ENCODE measurements at places on chromosomes 2 and 18. TPM values are rescaled to one million over a fixed set of nuclear protein-coding genes. Genes with fewer than 3 reads are reported as not detected.
A peak's percentile ranks its signal among the peaks of the same experiment; 100 is the strongest.

- no peak for DNase-seq
Measured at GRCh38 chr2:62303788-62304187, 107.9 kb downstream of the B3GNT2 start.

- no peak for DNase-seq
Measured at GRCh38 chr18:48553236-48553635, 14.4 kb downstream of the CTIF start.

DNA sequence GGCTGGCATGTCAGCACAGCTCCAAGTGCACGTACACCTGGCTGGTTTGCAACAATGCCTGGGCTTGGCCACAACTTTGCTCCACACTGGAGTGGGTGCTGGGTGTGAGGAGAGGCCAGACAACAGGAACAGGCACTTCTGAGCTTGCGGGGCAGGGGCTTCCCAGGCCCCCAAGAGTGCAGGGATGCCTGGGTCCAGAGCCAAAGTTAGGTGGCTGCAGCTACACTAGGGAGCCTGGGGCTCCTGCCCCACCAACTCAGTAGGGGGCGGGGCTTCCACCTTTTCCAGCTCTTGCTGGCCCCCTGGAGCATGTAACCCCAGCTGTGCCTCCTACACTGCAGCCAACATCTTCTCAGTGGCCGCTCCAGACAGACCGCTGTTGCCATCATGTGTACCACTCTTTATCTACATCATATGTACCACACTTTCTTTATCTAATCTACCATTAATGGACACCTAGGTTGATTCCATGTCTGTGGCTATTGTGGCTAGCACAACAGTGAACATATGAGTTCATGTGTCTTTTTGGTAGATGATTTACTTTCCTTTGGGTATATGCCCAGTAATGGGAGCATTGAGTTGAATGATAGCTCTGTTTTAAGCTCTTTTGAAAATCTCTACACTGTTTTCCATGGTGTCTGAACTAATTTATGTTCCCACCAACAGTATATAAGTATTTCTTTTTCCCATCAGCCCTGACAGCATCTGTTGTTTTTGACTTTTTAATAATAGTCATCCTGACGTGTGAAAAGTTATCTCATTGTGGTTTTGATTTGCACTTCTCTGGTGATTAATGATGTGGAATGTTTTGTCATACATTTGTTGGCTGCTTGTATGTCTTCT, 87.9 kb downstream of the ZNF804A start:
- no peak for DNase-seq

DNA sequence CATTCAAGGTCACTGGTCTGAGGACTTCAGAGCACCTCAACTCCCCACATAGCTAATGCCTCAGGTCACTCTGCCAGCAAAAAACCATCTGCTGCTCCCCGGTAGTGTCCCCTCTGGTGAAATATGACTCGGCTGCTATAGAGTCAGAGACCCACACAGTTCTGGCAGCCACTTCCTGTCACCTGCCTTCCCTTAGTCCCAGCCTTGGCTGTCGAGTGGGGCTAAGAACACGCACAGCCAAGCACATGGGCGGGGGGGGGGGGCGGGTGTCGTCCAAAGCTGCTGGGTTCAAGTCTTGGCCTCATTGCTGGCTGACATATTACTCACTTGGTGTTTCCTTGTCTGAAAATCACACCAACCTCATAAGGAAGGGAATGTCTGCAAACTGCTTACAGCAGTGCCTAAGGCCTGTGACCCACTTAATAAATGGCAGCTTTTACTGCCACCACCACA, 37.5 kb downstream of the POLR1A start:
- DNase-seq: peak; percentile 74

DSG1 gene
- not detected for total RNA-seq
